ENCODE measurements at places on chromosomes 2 and 18.

DNA sequence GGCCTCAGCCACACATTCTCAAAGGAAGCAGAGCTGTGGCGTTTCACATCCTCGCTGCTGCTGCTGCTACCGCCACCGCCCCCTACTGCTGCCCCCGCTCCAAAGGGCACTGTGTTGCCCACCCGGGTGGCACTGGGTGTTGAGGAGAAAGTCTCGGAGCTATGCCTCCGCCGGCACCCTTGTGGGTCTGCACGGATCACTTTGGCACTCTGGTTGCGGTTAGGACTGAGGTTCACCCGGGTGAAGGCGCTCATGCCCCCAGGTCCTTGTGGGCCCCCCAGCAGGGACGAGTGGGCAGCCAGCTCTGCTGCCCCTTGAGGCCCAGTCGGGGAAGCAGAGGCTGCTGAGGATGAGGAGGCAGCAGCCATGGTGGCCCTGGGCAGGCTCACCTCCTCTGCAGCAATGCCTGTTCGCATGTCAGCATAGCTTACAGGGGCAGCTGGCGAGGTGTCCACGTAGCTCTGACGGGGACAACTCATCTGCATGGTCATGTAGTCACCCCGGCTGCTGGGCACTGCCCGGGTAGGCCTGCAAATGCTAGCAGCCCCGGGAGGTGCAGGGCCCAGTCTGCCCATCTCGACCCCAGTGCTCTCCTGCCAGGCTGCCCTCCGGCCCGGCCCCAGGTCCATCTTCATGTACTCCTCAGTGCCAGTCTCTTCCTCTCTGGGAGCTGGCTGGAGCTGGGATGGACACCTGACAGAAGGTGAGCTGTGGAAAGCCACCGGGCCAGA, 4.2 kb downstream of the IRS1 start:
- DNase-seq = no peak

- no peak for DNase-seq
Measured at GRCh38 chr2:42132191-42132965, 36.8 kb upstream of the EML4 start.

GRCh38 chr2:230893841-230894781, 29.4 kb downstream of the ITM2C start:
- no peak for DNase-seq

DNA sequence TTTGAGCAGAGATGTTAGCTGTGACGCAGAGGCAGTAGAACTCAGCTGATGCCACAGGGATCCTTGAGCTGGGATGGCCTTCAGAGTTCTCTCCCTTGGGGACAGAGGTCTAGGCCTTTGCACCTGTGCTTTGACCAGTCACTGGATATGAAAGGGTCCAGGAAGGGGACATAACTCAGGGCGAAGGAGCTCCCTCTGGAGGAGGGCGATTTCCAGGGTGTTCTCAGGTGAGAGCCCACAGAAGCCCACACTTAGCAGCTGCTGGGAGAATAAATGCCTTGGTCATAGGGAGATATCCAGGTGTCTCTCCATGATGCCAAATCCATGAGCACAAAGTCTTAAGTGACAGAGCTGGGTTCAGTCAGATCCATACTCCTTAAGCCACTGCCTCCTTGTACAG, 369.2 kb downstream of the NYAP2 start:
- no peak for DNase-seq

GRCh38 chr2:216485237-216485636, 13.4 kb upstream of the RPL37A start:
- no peak for DNase-seq

DNA sequence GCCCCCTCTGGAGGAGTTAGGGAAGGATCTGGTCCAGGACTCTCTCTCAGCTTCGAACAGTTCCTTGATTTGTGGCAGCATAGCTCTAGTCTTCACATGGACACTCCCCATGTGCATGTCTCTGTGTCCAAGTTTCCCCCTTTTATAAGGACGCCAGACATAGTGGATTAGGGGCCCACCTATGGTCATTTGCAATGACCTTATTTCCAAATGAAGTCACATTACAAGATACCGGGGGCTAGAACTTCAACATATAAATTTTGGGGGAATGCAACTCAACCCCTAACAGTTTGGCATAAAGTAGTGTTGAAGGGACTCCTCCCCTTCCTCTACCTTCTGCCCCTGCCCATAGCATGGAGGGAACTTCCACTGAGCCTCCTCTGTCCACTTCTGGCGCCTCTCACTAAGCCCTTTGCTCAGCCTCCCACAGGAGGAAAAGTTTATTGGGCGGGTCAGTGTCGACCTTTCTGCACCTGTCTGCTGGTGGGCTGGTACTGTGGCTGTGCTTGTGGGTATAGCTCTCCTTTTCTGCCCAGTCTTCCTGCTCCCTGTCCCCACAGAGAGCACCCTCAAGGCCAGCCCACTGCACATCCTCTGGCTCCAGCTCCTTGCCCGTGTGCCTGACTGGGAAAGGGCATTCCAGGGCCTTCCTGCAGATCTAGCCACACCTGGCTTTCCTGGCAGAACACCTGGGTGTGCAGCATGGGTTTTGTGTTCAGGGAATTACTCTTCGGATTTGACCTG, 5.5 kb downstream of the FABP1 start:
- no peak for DNase-seq

GRCh38 chr18:21672521-21673267, 31.9 kb downstream of the ABHD3 start:
- peak; percentile 20 for DNase-seq

GRCh38 chr2:120842456-120843439, 107.1 kb downstream of the GLI2 start:
- DNase-seq = no peak

DNA sequence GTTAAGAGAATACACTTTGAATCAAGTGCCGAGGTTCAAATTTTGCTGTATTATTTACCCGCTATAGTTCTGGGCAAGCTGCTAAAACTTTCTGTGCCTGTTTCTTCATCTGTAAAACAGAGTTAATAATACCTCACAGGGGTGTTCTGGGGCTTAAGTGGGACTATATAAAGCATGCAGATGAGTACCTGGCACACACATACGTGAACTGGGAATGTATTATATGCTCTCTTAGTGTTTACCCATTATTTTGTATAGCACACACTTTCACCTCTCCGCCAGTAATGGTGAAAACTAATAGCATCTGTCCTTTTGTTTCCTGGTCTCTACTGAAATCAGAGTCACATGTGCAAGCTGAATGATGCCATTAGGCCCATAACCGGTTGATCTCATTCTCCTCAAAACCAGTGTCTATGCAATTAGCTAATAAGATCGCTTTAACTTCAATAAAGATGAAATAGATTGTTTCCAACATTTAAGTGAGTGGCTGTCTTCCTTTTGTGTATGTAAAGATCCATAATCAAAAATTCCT, 3.8 kb upstream of the CDKL4 start:
- no peak for DNase-seq

DNA sequence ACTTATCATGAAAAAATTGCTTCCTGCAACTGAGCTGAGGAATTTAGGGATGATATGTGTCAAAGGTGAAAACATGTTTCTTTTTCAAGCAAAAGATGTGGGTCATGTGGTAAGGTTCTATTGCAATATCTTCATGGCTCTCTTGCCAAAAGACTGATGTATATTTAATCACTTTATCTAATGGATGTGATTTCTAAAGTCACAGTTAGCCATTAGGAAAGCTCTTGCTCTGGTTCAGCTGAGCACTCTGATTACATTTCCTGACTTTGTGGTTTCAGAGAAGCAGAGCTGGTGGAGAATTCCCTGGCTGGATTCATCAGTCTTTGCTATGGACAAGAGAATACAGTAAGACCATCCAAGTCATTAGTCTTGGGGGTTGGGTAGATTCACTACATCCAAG, 24.4 kb downstream of the SCN9A start:
- DNase-seq = no peak

GRCh38 chr18:49344096-49344495, 116.3 kb downstream of the DYM start:
- DNase-seq = no peak

DNA sequence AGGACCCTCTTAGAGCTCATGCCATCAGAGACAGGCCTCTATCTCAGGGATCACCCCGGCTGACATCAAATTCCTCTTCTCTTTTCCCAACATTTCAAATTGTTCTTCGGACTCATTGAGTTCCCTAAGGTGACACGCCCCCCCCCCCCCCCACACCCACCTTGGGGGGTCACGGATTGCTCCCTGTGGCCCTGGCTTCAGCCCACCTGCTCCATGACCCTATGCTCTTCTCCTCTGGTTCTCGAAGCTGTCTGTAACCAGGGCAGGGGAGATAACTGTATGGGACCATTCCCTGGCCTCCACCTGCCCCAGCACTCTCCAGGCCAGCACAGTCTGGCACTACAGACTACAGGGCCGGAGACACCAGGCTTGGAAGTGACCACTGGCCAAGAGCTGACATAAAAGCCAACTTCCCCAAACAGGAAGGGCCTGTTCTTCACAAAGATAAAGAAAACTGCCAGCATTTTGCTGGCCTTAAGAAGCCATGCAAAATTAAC, 7.1 kb downstream of the MTERF4 start:
- DNase-seq = no peak

- no peak for DNase-seq
Measured at GRCh38 chr2:202035089-202035940, 1.7 kb downstream of the FZD7 start.

GRCh38 chr18:28114472-28114871, 62.5 kb downstream of the CDH2 start:
- no peak for DNase-seq

GRCh38 chr2:53848062-53848461, 11.7 kb downstream of the GPR75 start:
- DNase-seq = no peak

GRCh38 chr2:46067501-46068305, 229.5 kb upstream of the EPAS1 start:
- no peak for DNase-seq

DNA sequence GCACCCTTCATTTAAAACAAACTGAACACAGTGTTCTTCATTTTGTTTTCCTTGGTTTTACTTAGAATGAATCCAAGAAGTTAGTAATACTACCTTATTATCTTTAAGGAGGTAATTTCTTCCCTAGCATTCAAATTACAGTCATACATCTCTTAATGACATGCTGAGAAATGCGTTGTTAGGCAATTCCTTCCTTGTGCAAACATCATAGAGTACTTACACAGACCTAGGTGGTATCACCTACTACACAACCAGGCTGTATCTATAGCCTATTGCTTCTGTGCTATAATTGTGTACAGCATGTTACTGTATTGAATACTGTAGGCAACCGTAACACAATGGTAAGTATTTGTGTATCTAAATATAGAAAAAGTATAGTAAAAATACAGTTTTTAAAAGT, 8.4 kb upstream of the CABYR start:
- no peak for DNase-seq

DNA sequence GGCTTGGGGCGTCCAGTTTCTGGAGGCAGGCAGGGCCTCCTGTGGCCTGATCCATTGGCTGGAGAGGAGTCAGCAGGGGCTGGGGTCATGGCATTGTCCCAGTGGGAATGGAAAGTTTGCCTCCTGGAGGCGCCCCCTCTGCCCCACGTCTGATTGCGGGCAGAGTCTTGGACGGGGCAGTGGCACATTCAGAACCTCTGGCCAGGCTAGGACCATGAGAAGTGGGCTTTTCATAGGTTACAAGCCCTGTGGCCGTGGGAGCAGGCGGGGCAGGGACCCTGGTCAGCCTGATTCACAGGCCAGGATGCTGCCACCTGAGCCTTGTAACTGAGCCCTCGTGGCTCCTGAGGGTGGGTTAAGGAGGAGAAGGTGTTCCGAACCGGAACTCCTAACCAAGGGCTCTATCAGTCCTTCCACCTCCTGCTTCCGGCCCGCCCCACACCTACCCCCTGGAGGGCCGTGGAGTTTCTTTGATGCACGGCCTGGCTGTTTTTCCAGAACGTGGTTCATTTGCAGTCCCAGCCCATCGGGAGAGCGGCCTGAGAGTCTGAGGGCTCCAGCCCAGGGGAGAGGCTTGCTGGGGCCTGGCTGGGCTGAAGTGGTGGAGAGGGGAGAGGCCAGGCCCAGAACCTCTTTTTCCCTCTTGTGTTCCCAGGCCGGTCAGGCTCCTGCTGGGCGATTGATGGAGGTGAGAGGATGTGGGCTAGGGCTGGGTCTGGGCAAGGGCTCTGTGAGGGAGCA, 43.9 kb upstream of the PLB1 start:
- DNase-seq = no peak

DNA sequence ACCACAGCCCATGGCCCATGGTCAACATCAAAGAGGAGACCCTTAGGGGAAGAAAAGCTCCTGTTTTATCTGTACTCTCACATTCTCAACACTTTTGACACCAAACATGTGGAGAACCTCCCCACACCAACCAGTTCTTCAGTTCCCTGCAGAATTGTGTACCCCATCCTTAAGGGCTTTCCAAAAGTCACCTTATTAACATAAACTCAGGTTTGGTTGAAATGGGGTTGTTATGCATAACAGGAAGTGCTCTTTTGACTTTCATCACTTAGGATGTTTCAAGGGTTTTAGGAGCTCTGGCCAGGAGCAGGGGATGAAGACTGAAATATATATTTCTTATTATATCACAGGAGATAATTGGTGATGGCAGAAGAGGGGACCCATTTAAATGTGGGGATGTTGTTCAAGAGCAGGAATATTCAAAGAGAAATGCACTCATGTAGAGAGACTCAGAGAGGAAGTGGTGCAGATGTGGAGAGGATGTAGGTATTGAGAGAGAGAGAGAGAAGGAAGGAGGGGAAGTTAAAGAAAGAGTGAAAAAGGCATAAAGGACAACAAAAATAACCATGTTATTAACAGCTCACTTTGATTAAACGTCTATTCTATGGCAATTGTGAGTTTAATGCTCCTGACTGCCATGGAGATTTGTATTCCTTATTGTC, 35.2 kb downstream of the SP140L start:
- no peak for DNase-seq

DNA sequence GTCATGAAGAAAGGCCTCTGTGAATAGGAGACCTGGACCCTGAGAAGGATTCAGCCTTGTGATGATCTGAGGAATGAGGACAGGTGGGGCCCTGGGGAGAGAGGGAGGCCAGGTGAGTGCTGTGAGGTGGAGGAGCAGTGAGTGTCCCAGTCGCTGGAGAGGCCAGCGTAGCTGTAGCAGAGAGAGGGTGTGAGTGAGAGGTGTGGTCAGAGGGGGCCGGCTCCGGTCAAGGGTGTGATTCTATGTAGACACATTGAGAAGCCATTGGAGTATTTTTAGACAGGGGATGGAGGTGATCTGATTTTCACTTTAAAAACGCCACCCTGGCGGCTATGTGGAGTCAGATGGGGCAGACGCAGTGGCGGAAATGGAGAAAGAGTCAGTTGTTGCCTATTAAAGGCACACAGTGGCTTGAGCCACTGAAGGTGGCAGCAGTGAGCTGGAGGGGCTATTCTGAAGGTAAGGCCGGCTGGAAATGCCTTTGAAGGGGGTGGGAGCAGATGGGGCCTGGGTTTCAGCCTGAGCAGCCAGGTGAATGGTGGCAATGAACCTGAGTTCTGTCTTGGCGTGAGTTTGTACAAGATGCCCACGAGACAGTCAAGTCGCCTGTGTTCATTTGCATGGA, 55.6 kb downstream of the GREB1 start:
- DNase-seq = no peak

DNA sequence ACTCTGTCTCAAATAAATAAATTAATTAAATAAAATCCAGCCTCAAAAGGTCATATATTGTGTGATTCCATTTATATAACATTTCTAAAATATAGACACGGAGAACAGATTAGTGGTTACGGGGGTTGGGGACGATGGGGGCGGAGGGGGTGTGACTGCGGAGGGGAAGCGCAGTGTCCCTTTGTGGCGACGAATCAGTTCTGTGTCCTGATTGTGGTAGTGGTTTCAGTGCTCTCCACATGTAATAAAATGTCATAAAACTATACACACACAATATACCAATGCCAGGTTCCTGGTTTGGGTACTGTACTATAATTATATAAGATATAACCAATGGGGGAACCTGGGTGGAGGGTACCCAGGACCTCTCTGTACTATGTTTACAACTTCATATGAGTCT, 186.4 kb downstream of the ANAPC1 start:
- DNase-seq = no peak

All from COLO829 (cell line).